ENCODE measurements at places on chromosomes 11 and 22.

GRCh38 chr11:30045144-30045543 lies 28.3 kb upstream of the KCNA4 start:
- DNase-seq: no peak

DNA sequence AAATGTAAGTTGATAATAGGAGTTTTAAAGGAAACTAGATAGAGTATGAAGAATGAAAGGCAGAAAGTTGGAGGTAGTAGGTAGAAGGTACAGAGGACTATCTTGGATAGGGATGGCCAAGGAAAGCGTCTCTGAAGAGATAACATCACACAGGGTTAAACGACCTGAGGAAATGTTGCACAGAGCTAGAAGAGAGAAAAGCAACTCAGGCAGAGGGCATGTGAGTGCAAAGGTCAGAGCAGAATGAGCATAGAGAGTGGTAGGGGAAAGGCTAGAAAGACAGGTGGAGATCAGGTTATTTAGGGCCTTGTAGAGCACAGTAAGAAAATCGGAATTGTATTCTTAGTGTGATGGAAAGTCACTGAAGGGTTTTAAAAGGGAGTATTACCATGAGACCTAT lies 232.0 kb downstream of the SOX6 start:
- no peak for DNase-seq

GRCh38 chr11:64868904-64869570 lies 9.4 kb downstream of the EHD1 start:
- peak; percentile 43 for DNase-seq

GRCh38 chr11:13110929-13111812 lies 102.1 kb downstream of the RASSF10 start:
- DNase-seq: no peak

DNA sequence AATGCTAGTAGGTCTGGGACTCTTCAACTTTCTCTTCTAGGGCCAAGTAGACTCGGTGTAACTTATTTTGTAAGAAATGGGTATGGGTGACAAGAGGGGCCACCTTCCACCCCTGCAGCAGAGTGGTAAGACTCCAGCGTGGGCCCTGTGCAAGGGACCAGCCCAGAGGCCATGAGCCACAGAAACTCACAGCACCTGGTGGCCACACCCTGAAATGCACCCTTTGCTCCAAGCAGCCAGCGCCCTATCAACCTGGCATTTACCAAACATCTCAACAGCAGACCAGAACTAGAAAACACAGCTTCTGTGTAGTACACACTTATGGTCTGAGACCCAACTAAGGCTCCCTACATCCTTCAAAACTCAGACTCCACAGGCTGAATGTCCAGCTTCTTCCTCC lies 5.7 kb downstream of the CDCA5 start:
- peak; percentile 76 for DNase-seq
